ENCODE measurements at places on chromosomes 1 and 21.

GRCh38 chr1:92515796-92516201 lies 29.1 kb upstream of the GFI1 start:
- DNase-seq: no peak

- DNase-seq: peak; percentile 28
These were observed 9.4 kb upstream of the TMEM52 start for GRCh38 chr1:1928231-1929101.

DNA sequence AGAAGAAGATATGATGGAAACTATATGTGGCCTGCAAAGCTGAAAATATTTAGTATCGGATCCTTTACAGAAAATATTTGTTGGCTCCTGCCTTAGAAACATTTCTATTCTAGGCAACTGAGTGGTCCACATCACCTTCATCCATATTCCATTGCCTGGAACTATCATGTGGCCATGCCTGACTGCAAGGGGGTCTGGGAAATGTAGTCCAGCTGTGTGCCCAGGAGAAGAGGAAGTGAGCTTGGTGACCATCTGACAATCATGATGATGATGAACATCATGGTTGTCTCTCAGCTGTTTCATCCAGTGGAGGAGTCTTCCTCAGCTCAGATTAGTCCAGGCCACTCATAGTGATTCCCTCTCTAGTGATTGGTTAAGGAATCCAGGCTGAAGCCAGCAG lies 61.8 kb upstream of the IFNLR1 start:
- DNase-seq: no peak

- DNase-seq: no peak
These were observed 13.9 kb downstream of the TPM3 start for GRCh38 chr1:154178013-154178412.

GRCh38 chr1:221794935-221795334 lies 53.0 kb upstream of the DUSP10 start:
- no peak for DNase-seq

- no peak for DNase-seq
These were observed 126.6 kb upstream of the CACNA1E start for GRCh38 chr1:181356505-181357340.

GRCh38 chr1:48749068-48749467 lies 27.6 kb downstream of the BEND5 start:
- DNase-seq: no peak

GRCh38 chr1:234154320-234155251 lies 218.7 kb upstream of the COA6 start:
- DNase-seq: no peak
